Neuronal stem cell (in vitro differentiated cells): ENCODE measurements at places on chromosomes 2 and 18.

DNA sequence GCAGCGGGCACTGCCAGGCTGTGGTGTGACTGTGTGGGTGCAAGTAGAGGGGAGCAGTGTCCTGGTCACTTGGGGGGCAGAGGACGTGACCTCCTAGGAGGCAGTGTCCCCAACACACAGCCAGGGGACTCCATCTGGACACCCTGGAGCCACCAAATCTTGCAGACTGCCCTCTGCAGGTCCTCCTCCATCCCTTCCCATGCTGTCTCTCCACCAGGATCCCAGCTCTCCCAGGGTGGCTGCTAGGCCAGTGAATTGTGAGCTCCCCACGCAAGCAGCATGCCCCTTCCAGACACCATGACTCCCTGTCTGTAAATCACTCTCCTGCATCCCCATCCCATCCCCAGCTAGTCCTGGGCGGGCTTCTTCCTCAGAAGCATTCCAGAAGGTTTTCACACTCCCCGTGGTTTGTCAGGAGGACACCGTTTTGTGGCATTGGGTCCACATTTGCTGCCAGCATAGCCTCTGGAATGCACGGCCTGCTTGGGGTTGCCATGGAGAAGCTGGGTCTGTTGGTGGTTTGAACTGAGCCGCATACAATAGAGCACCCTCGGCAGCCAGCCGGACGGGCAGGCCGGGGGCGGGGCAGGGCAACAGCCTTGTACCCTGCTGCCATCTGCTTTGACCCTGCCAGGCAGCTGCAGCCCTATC, 210.7 kb downstream of the KLHL29 start:
- DNase-seq, result peak; percentile 54

DNA sequence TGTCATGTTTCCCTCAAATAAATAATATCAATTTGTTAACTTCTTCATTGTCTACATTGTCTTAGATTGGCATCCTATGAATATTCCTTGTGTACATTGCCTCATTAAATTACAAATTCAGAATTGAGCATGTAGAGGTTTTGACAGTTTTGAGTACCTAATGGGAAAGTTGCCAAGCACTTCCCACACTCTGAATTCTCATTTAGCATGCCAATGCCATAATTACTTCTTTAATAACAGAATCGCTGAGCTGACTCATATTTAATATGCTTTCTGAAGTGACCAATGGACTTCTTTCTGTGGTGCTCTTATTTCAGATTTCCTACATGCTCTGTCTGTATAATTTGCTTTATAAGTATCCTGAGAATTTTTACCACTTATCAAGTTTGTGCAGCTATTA, 114.4 kb upstream of the NOL4 start:
- DNase-seq, result no peak

- no peak for DNase-seq
Measured at GRCh38 chr2:239721531-239721930, 303.6 kb downstream of the NDUFA10 start.

GRCh38 chr2:72034353-72035095, 113.1 kb downstream of the CYP26B1 start:
- DNase-seq, result no peak

DNA sequence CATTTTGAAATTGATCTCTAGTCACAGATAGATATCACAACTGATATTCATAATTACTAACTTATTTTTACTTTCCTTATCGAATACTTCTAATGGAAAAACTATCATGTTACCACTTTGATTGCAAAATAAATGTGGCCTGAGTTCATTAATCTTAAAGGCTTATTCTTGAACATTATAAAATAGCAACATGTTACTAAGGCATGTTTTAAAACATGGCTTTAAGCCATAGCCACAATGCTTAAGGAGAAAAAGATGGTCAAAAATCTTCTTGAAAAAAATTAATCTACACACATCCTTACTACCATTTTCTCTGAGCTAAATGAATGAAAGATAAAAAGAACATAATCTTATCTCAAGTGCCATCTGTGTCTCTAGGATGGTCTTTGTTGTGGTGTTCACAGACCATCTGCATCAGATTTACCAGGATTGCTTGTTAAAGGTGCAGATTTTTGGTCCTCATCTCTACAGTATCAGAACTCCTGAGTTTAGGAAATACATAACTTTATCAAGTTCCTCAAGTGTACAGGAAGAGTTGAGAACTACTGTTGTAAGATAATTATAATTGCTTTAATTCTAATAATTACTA, 15.3 kb downstream of the MTX2 start:
- DNase-seq, result no peak

- DNase-seq, result no peak
Measured at GRCh38 chr18:77207540-77207939, 42.1 kb upstream of the GALR1 start.

DNA sequence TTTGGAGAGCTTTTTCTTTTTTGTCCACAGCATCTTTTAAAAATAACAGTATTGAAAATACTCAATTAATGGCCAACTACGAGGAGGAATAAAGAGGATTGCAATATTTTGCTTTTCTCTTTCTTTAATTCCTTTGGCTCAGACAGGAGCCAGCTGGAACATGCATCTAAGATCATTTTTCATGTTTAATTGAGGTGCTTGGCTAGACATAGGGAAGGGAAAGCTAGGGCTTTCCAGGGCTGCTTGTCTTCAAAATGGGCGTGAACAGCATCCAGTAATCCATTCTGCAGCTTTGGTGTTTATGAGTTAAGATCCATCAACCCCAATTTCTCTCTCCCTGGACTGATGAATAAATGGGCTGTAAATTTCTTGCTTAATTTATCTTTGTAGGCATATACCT, 323.0 kb downstream of the PTPRM start:
- no peak for DNase-seq

- peak; percentile 82 for DNase-seq
Measured at GRCh38 chr2:219218732-219219701, at the start of gene ABCB6. ABCB6 (minus strand) TSS chr2:219218958; CDS start chr2:219218673, 285 bp downstream.

DNA sequence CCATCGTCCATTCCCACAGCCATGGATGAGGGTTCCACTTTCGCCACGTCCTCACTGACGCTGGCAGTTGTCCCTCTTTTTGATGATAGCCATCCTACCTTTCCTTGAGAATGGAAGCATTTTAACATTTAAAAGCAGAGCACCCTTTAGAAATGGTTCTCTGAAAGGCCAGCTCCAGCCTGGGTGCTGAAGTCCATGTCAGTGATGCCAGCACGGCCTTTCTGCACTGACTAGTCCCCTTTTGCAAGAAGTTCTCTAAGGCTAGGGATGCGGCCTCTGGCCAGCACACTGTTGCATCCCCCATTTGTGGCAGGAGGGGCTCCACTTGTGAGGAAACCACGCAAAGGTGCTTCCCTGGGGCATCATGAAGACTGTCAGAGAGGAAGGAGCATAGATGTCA, 203.5 kb downstream of the MGAT5 start:
- no peak for DNase-seq

DNA sequence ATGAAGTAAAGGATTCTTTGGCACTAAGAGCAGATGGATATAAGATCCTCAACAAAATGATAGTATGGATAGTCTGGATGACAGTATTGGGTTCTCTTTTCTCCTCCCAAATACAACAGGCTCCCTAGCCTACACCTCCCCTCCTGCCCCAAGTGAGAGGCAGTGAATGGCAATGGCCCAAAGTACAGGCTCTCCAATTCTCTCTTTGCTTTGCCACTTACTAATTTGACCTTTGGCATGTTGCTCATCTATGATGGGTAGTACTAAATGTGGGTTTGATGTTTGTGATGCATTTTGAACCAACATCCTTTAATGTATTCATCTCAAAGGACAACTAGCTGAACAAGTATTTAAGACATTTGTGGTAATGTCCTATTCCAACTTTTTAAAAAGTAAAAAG, 65.9 kb downstream of the EIF5B start:
- DNase-seq, result no peak

DNA sequence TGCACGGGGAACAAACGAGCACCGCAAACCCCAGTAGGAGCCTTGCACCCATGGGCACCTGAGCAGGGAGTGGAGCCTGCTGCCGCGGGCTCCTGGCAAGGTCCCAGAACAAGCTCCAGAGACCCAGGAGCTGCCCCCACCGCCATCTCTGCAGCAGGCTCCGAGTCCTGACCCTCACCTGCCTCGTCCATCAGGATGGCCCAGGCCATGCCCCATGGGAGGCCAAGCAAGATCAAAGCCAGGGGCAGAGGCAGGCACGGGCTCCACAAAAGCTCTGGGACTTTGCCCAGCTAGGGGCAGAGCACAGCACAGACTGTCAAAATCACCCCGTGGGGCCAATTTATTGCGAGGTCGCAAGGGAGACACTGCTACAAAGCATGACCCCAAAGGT, 43.6 kb downstream of the GPC1 start:
- no peak for DNase-seq

DNA sequence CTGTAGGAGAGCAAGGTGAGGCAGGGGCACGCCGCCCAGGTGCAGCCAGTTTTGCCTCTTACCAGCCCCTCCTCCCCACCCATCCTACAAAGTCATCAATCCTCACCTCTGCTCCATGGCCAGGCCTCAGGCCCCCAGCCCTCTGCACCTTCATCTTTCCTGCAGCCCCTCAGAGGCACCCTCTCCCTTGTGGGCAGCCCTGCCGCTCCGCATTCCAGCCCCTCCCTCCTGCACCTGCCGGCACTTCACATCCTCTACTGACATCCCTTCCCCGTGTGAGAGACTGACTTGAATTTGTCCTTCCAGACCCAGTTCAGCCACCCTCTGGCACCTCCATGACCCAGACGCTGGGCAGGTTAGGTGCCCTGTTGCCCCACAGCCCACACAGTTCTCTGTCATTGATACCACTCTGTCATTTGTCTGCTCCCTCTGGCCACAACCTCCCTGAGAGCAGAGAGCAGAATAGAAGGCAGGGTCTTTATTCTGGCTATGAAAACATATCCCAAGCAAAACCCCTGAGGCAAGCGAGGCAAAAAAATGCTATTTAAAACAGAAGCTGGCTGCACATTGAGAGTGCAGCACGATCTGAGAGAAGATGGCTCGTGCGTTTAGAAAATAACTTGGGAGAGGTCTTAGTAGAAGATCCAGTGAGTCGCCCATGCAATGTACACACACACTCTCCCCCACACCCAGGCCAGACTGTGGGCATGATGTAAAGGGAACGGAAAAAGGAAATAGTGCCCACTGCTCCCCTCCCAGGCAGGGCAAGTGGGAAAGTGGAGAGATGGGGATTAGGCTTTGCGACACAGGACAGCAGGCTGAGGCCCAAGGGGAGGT, 25.9 kb downstream of the SDC1 start:
- no peak for DNase-seq

GRCh38 chr2:47223980-47224379, 68.9 kb upstream of the STPG4 start:
- DNase-seq, result no peak

GRCh38 chr2:157769856-157770255, 106.3 kb downstream of the ACVR1 start:
- no peak for DNase-seq

DNA sequence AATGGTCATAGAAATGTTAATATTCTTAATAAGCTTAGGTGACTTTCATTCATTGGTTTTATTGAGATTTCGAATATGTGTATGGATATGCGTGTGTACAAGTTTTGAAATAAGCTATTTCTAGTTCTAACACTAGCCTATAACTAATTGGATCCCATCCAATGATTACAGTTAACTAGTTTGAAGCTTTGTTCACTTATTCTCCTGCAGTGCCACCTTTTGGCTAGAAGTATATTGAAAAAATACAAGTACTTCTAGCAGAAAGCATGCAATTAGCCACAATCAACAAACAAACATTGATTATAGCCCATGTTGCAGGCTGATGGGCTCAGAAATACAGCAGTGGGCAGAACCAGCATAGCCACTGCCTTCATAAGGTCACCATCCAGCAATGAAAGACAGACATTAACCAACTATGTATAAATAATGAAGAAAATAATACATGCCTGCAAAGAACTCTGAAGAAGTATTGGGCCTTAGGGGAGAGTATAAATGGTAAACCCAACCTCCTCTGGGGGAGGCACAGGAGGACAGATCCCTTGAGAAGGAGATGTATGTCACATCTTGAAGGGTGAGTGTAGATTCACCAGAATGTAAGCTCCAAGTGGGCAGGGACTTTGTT, 5.1 kb upstream of the PIEZO2 start:
- DNase-seq, result peak; percentile 40

DNA sequence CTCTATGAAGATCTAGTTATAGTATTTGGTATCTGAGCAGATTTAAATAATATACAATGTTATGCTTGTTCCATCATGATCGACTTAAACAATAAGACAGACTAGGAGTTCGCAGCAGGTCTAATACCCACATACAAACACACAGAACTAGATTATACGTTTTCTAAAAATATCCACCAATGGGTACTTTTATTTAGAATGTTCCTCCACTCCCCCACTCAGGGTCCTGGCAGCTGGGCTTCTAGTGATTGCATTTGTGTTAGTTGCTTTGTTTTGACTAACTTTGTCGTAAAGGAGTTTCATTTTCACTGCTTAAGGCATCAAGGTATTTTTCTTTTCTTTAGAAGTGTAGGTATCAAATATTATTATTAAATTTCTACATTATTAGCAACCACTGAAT, 91.4 kb downstream of the RPRM start:
- no peak for DNase-seq

- DNase-seq, result no peak
Measured at GRCh38 chr2:152095146-152095545, 3.7 kb downstream of the CACNB4 start.

GRCh38 chr2:105796131-105796638, 51.5 kb downstream of the NCK2 start:
- no peak for DNase-seq

DNA sequence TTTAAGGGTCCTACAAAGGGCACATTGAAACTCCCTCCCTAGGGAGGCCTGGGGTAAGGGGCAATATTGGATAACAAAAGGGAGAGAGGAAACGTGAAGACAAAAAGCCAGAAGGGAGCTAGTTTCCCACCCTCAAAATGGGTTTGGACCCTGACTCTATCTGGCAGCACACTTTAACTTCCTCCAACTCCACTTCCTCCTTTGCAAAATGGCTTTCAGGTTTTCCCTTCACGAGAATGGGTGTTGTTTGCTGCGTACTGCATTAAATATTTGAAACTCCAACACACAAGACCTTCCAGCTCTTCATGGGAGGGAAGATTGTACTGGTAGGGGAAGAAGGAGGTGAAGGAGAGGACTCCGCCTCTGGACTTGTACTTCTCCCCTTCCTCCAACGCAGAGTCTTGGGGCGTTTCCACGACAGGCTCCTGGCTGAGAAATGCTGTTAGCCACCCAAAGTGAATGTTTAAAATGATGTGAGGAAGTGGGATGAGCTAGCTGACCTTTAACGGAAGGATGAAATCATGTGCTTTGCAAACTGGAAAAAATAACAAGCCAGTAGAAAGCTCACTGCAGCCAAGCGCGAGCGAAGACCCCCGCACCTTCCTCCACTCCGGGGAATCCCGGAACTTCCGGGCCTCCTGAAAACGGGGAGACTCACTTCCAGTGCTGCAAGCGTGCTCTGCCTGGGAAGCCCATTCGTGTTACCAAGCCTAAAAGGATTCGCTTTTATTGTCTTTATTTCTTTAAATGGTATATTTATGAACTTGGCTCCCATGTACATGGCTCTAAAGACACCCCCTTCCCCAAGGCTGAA, 85.6 kb downstream of the VIT start:
- no peak for DNase-seq

- no peak for DNase-seq
Measured at GRCh38 chr2:169077674-169078240, 8.4 kb downstream of the DHRS9 start.

DNA sequence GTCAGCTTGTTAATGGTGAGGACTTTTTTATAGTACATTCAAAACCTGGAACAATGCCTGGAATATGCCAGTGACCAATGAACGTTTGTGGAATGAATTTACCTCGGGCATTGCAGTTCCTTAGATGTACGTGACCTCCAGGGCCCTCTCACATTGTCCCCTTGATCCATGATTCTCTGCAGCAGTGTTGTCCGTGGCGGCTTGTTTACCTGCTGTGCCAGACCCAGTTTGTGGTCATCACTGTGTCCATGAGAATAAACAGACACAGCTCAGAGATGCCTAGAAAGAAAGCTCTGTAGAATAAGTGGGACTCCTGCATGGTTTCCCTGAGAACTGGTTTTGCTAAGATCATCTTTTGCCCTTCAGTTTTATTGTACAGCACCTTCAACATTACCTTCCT, 1132.2 kb downstream of the DPP10 start:
- no peak for DNase-seq
